Inflammatory macrophage treated with lipopolysaccharide for 1 hour (primary cell): ENCODE measurements at places on chromosomes 1 and 21.

GRCh38 chr1:31774495-31774894 lies 10.4 kb upstream of the ADGRB2 start:
- peak; percentile 18 for DNase-seq

DNA sequence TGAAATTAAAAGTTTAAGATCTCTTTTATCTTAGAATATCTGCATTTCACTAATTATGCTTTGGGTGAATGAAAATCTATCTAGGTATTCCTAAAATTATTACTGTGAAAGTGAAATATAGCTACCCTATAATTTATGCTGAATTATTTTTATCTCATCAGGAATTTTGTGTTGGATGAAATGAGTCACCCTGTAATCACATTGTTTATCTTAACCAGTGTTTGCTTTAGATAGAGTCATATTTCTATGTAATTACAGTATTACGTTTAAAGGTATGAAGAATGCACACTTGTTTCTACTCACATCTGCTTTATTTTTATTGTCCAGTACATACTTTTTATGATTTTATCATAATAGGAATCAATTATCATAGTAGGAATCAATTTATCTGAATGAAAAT lies 249.2 kb downstream of the NCAM2 start:
- DNase-seq: no peak

DNA sequence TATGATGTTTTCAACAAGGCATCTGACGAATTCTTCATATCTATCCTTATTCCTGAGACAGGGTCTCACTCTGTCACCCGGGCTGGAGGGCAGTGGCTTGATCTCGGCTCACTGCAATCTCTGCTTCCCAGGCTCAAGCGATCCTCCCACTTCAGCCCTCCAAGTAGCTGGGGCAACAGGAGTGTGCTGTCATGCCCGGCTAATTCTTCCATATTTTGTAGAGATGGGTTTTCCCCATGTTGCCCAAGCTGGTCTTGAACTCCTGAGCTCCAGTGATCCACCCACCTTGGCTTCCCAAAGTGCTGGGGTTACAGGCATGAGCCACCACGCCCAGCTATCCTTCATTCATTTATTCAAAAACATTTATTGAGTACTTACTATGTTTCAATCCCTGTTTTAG lies 8.0 kb downstream of the YY1AP1 start:
- DNase-seq: peak; percentile 87

- DNase-seq: no peak
Measured at GRCh38 chr1:218425647-218426342, 80.7 kb downstream of the TGFB2 start.

DNA sequence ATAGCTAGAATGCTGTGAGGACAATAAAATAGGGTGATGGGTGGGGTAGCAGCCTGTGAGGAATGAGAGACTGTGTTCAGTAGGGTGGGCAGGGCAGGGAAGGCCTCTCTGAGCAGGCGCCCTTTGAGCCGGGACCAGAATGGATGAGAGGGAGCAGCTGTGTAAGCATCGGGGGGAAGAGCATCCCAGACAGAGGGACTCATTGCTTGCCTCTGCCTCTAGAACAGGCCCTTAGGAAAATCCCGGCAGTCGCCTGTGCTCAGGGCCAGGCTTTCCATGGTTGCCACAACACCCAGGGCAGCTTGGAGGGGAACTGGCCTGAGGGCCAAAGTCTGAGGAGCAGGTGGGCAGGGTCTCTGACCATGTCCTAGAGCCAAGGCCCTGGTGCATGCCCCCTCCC lies 774 bp downstream of the SLC2A7 start:
- DNase-seq: no peak

DNA sequence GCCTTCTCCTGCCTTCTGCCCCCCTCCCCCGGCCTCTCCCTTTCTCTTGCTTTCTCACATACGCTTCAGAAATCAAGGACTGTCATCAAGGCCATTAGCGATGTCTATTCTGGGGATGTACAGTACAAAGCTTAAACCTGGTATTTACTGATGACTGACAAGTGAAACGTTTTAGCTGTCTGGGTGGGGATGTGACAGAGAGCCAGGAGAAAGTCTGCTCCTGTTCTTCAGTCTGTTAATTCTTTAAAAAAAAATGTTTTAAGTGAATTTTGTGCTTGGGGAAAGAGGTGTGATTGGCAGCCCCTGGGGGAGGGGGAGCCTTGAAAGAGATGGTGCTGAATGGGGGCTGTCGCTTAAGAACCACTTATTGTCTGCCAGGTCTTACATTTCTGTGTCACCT lies 283.0 kb upstream of the PLXNA2 start:
- no peak for DNase-seq

GRCh38 chr1:240092301-240093119 lies 827 bp downstream of the FMN2 start:
- DNase-seq: no peak
